ENCODE measurements at places on chromosomes 4 and X. TPM values are rescaled to one million over a fixed set of nuclear protein-coding genes. Genes with fewer than 3 reads are reported as not detected.
A peak's percentile ranks its signal among the peaks of the same experiment; 100 is the strongest.

The TEC gene
- total RNA-seq: 0.60 TPM

The CXCL6 gene
- total RNA-seq: not detected

The GLUD2 gene
- total RNA-seq: 0.60 TPM

The ZFP42 gene
- not detected for total RNA-seq

The TMEM187 gene
- total RNA-seq: 9.9 TPM

The FGFR3 gene
- total RNA-seq: 0.18 TPM

The GPRASP1 gene
- 1.6 TPM for total RNA-seq

The DIPK2B gene
- not detected for total RNA-seq

The WNK3 gene
- total RNA-seq: 0.50 TPM

The MAGEA12 gene
- total RNA-seq: not detected

The USP26 gene
- not detected for total RNA-seq

DNA sequence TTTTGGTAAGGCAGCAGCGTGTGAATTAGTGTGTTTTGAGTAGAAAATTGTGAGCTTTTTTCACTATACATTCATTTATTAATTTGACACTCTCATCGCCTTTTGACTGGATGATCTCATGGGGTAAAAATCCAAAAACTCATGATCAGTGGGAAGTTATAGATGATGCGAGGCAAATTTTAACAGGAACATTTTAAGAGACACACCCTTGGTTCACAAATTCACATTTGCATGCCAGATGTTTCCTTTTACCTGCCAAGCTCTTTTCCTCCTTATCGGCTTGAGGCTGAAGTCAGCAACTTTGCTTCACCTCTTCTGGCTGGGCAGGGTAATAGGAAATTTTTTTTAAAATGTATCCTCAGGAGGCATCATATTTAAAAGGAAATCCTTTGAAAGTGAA, 318.0 kb upstream of the HS3ST1 start:
- H3K27me3 ChIP-seq: peaks cover 2% of the 10 kb centered on the region
- no peak for DNase-seq
- H3K4me3 ChIP-seq: no peak overlapping the region
- H3K27ac ChIP-seq: no peak overlapping the region
- H3K4me1 ChIP-seq: no peaks in the 10 kb centered on the region
- H3K36me3 ChIP-seq: no peaks in the 10 kb centered on the region

- DNase-seq: no peak
- no peaks in the 10 kb centered on the region for H3K4me1 ChIP-seq
- no peaks in the 10 kb centered on the region for H3K27me3 ChIP-seq
- H3K27ac ChIP-seq: no peak overlapping the region
- no peaks in the 10 kb centered on the region for H3K36me3 ChIP-seq
Observed at GRCh38 chrX:70092247-70092646, 30.0 kb downstream of the OTUD6A start.

GRCh38 chr4:10151182-10151581, 34.6 kb upstream of the WDR1 start:
- DNase-seq: no peak
- H3K4me1 ChIP-seq: no peaks in the 10 kb centered on the region
- H3K27me3 ChIP-seq: no peaks in the 10 kb centered on the region
- H3K36me3 ChIP-seq: no peaks in the 10 kb centered on the region

GRCh38 chr4:23539969-23540569, 349.8 kb downstream of the PPARGC1A start:
- H3K27me3 ChIP-seq: no peaks in the 10 kb centered on the region
- DNase-seq: no peak
- H3K36me3 ChIP-seq: no peaks in the 10 kb centered on the region
- H3K4me1 ChIP-seq: no peaks in the 10 kb centered on the region
- H3K27ac ChIP-seq: no peak overlapping the region

DNA sequence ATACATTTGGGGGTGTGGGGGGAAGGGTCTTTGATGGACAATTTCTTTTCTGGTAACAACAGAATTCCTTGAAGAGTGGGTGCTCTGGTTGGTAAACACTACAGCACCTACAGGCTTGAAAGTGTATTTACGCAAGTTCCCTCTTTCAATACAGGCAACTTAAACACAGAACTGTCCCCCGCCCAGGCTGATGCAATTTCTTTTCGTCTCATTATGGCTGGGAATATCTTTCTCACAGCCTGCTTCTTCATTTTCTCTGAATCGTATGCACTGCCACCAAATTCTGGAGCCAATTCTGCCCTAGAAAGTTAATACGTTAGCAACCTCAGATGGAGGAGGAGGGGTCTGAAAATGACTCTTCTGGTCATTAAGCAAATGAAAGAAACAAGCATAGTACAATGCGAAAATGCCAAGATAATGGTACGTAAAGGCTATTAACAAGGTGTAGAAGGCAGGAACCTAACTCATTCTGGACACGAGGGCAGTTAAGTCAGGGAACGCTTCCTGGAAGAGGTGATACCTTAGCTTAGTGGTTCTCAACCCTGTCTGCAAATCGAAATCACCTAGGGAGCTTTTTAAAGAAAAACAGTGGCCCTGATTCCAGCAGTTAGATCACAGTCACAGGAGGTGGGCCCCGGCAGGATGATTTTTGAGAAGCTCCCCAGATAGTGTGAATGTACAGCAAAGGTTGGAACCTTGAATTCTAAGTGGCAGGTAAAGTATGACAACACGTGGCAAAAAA, 1.0 kb downstream of the AGA start:
- peak; percentile 30 for DNase-seq
- peak overlapping the region; percentile 89 for H3K27ac ChIP-seq
- peaks cover 31% of the 10 kb centered on the region for H3K4me1 ChIP-seq
- H3K27me3 ChIP-seq: no peaks in the 10 kb centered on the region

GRCh38 chr4:182089326-182089725, 153.9 kb upstream of the TENM3 start:
- H3K27me3 ChIP-seq: no peaks in the 10 kb centered on the region
- no peak overlapping the region for H3K4me3 ChIP-seq
- H3K36me3 ChIP-seq: no peaks in the 10 kb centered on the region
- H3K27ac ChIP-seq: no peak overlapping the region
- no peak for DNase-seq

- H3K27ac ChIP-seq: no peak overlapping the region
- H3K36me3 ChIP-seq: no peaks in the 10 kb centered on the region
- DNase-seq: no peak
- H3K27me3 ChIP-seq: no peaks in the 10 kb centered on the region
- no peak overlapping the region for H3K4me3 ChIP-seq
Observed at GRCh38 chrX:69257499-69258127, 92.4 kb upstream of the PJA1 start.

DNA sequence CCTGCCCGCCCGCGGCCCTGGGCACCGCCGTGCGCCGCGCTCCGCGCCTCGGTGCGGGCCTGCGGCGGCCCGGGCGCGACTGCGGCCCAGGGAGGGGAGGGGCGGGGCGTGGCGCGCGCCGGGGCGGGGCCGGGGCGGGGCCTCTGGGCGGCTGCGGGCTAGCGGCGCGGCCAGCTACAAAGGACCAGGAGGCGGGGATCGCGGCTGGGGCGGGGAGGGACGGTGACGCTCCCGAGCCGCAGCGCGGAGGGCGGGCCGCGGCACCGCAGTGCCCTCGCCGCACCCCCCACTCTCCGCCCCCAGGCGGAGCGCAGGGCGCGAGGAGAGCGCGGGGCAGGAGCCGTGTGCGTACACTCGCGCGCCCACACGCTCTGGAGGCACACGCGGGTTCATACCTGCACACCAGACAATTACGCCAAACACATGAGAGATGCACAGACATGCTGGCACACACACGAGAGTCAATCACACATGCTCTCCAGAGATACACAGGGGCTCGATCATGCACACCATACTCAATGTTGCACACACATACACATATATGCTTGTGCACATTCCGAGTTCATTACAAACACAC, at the start of gene CRMP1:
CRMP1 (minus strand) TSS at position 83 of the 577 bp plus-strand sequence. CDS start 117 bp downstream, outside the sequence.
- DNase-seq: no peak
- H3K27ac ChIP-seq: no peak within 1 kb of the TSS
- H3K36me3 ChIP-seq: peaks cover 9% of the 10 kb centered on the region
- H3K27me3 ChIP-seq: peaks cover 60% of the 10 kb centered on the region

Data from activated CD4-positive, alpha-beta memory T cell treated with anti-CD3 and anti-CD28 coated beads, Interleukin-2, amount 10 ng/mL, durations not matched to agents 7 days and 5 days (primary cell).